ENCODE measurements at places on chromosomes 2 and 18.

GRCh38 chr2:183803596-183803995 lies 679.4 kb downstream of the NUP35 start:
- DNase-seq: no peak

DNA sequence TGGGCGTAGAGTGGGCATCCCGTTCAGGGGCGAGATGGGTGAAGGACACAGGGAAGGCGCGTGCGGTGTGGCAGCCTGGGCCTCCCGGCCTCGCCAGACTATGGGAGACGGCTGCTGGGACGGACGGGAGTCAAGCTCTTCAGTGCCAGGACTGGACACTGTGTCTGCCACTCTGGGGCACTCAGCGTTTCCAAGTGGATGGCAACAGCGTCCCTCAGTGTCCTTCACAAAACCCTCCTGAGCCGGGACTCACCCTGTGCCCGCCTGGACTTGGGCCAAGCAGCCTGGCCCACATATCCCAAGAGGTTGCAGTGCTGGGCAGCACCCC lies 16.3 kb upstream of the BOK start:
- DNase-seq: no peak

DNA sequence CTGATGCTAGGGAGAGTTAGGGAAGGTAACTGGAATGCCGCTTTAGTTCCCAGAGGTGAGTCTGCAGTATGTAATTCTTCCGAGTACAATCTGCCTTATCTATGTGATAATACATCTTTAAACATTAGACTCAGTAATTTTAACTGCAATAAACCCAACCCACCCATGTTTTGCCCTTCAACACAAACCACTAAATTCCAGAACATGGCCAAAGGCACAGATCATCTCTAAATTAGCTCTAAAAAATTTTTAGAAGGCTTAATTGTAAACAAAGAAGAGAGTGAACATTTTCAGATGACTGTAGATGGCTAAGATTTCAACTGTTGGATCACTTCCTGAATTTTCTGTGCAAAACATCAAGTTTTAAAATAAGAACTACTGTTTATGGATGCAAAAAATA lies 488.7 kb upstream of the ID2 start:
- no peak for DNase-seq

- DNase-seq: peak; percentile 89
These were observed 2.7 kb upstream of the RNPEPL1 start for GRCh38 chr2:240565333-240566202.

DNA sequence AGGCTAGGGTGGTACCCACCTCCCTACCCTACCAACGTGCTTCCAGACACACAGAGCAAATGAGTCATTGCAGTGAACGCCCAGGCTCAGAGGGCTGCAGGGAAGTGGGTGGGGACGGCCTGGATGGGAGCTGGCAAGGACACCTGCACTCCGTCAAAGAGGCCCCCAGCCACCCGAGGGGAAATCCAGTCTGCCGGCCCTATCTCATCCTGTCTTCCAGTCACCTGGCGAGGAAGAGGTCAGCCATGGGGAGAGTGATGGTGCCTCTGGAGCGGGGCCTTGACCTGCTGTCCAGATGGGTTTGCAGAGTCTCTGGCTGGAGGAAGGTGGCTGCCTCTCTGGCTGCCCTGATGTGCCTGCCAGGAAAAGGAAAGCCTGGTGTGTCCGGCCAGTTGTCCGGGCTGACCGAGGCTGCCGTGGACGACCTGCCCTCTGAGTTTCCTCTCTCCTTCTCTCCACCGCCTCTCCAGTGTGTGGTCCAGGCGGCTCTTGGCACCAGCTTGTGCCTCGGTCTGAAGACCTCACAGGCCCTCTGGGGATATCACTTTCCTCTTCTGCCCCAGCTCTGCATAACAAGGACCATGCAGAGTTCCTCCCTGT lies 209.7 kb upstream of the COPS8 start:
- DNase-seq: no peak

GRCh38 chr2:127061375-127062273 lies 45.3 kb downstream of the BIN1 start:
- DNase-seq: no peak

DNA sequence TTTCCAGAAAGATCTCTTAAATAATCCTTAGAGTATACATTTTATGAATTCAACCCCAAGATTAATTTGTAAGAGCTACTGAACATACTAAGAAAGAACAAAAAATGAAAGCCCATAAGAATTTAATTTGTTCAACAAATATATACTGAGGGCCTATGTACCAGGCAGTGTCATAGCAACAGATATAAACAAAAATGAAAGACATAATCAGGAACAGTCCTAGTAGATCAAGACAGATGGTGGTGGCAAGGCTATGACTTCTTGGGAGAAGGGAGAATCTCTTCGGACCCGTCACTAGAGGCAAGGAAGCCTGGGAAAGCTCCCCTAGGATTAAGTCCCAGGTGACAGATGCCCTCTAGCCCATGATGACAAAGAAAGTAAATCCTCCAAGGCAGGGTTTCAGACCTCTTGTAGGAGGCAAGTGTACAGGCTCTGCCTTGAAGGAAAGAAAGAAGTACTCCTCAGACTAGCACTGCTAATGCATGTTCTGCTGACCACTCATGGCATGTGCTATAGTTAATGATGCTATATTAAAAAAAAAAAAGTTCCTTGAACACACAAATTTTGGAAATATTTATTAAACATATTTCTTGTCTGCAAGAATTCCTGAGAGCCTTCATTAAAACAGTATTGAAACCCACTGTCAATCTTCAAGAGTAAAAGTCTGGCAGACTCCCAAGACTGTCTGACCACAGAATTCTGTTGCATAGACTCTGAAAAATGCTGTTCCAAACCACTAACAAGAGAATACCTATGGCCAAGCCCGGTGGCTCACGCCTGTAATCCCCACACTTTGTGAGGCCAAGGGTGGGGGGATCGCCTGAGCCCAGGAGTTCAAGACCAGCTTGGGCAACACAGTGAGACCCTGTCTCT lies 31.5 kb downstream of the NOL10 start:
- DNase-seq: no peak

GRCh38 chr2:223050900-223051504 lies 988 bp upstream of the KCNE4 start:
- DNase-seq: no peak

GRCh38 chr2:1993711-1994682 lies 249.7 kb upstream of the PXDN start:
- DNase-seq: no peak
